ENCODE measurements at places on chromosomes 16 and 17.

DNA sequence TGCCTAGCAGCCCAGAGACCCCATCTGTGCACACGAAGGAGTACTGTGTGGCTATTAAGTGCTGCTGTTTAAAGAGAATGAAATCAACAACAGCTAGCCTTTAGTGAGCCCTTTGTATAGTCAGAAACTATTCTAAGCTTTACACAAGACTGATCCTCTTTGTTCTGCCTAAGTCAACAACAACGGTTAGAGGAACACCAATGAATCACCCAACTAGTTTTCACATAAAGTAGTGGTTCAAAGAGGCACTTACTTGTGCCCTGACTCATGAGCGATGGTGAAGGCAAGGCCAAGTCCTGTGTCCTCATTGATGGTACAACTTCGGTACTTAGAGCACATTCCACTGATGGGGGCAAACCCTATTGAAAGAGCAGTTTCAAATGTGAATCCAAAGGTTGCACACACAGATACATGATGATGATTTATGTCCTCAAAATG, 75.8 kb downstream of the ADAMTS18 start:
- no peak for DNase-seq

DNA sequence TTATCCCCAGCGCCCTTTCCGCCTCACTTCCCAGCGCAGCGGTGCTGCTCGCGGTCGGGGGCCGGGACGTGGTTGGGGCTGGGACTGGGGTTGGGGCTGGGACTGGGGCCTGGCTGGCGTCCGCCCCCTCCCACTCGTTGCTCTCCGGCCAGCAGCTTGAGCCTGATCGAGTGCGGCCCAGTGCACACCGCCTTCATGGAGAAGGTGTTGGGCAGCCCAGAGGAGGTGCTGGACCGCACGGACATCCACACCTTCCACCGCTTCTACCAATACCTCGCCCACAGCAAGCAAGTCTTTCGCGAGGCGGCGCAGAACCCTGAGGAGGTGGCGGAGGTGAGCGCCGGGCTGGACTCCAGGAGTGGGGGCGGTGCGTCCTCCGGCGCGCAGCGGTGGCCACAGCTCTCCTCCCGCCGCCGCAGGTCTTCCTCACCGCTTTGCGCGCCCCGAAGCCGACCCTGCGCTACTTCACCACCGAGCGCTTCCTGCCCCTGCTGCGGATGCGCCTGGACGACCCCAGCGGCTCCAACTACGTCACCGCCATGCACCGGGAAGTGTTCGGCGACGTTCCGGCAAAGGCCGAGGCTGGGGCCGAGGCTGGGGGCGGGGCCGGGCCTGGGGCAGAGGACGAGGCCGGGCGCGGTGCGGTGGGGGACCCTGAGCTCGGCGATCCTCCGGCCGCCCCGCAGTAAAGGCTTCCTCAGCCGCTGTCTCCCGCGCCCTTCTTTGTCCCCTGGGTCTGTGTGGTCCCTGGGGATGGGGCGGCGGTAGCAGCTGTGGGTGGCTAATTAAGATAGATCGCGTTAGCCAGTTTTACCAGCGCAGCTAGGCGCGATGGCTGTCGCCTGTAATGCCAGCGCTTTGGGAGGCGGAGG, 1.8 kb downstream of the HSD17B1 start:
- peak; percentile 65 for DNase-seq

DNA sequence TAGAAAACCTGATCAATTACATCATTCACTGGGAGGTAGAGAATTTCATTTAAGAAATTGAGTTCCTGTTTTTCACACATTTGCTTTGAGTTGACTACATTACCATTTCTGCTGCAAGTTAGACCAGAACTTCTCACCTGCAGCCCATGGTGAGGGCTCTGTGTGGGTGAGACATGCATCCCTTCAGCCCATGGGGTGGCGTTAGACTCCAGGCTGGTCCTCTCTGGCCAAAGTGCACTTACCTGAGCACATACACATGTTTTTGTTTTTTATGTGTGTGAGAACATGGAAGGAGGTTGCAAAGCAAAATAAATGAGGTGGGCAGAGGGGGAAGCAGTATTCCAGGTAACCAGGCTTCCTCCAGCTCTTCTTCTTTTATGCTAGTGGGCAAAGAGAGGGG, 470.2 kb downstream of the PMP22 start:
- no peak for DNase-seq

DNA sequence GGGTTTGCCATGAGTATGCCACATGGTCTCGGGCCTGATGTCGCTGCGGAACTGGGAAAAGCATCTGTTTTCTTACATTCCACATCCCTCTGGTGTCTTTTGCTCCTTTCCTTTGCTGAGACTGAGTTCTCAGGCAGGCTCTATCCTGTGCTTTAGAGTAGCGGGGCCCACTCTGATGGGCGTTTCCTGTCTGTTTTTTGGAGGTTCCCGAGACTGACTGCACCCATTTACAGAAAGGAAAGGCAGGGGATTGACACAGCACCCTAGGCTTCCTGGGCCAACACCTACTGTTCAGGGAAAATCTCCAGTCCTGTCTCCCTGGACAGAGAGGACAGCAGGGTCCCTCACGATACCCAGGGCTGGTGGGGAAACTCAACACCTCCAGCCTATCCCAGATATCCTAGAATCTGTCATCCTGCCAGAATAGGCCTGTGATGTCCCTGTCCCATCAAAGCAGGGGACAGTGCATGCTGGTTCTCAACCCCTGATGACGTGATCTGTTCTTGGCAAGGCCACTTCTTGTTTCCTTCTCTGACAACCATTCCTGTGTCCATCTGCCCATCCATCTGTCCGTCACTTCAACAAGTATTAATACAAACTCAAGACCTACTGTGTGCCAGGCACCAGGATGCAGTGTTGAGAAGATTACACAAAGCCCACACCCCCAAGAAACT, 42.2 kb downstream of the ACTG1 start:
- no peak for DNase-seq

GRCh38 chr16:13306161-13306995, 405.0 kb downstream of the SHISA9 start:
- no peak for DNase-seq

GRCh38 chr16:9384141-9384540, 292.7 kb downstream of the HAPSTR1 start:
- DNase-seq: no peak

GRCh38 chr17:82327757-82328140, 5.8 kb downstream of the SECTM1 start:
- no peak for DNase-seq

GRCh38 chr16:85210423-85211169, 98.3 kb upstream of the CIBAR2 start:
- no peak for DNase-seq

DNA sequence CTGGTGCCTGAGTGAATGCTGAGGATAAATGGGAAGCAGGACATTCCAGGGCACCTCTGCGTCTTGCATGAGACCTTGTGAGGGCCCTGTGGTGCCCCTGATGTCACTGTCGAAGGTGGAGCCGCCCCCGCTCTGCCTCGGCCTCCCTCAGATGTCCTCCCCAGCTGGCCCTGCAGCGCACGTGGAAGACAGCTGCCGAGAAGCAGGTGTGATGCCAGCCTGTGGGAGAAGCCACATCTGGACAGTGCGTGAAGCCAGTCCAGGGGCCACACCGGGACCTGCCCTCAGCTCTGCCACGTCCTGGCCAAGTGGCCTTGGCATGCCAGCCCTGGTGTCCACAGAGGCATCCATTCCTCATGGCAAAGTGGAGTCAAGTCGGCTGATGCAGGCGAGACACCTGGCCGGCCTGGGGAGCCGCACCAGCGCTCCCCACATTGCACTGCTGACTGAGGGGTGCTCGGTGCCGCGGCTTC, 21.6 kb upstream of the METRNL start:
- DNase-seq: no peak

- DNase-seq: no peak
Measured at GRCh38 chr17:68482576-68483041, 25.3 kb upstream of the WIPI1 start.

- no peak for DNase-seq
Measured at GRCh38 chr16:50425648-50426047, 56.9 kb upstream of the BRD7 start.

- DNase-seq: no peak
Measured at GRCh38 chr16:6131526-6132050, 1034.0 kb upstream of the EEF2KMT start.

- DNase-seq: no peak
Measured at GRCh38 chr16:80045861-80046260, 445.3 kb upstream of the MAF start.

DNA sequence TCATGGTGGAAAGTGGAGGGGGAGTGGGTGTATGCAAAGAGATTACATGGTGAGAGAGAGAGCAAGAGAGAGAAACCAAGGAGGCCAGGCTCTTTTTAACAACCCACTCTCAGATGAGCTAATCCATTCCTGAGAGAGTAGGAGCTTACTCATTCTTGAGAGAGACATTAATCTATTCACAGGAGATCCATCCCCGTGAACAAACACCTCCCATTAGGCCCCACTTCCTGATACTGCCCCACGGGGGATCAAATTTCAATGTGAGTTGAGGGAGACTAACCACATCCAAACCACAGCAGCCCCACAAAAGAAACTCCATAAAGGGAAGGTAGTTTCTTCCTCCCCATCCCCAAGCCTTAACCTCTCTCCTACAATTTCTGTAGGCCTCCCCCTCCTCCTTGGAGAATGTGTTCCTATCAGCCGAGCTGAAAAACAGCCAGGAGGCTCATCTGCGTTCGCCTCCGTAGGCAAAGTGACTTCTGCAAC, 450.0 kb downstream of the NPIPA7 start:
- DNase-seq: no peak

GRCh38 chr17:77328823-77329740, 188.3 kb downstream of the SEC14L1 start:
- no peak for DNase-seq

GRCh38 chr16:82756283-82756599, 129.5 kb downstream of the CDH13 start:
- no peak for DNase-seq

DNA sequence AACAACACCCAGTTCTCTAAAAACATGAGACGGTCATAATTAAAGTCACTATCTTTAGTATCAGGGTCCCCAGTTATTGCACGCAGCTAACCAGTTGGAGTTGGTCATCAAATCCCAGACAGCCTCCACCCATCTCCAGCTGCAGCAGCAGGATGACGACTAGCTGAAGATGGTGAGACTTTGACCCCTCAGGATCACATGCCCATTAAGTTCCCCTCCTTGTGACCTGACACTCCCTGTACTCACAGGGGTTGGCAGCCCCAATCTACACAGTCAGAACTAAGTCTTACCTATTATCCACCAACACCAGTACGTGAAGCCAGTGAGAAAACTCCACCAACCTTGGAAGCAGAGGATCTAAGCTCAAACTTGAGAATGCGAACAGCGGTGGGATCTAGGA, 37.7 kb upstream of the IRX5 start:
- DNase-seq: no peak

GRCh38 chr17:8946476-8946875, 19.0 kb downstream of the PIK3R5 start:
- no peak for DNase-seq

DNA sequence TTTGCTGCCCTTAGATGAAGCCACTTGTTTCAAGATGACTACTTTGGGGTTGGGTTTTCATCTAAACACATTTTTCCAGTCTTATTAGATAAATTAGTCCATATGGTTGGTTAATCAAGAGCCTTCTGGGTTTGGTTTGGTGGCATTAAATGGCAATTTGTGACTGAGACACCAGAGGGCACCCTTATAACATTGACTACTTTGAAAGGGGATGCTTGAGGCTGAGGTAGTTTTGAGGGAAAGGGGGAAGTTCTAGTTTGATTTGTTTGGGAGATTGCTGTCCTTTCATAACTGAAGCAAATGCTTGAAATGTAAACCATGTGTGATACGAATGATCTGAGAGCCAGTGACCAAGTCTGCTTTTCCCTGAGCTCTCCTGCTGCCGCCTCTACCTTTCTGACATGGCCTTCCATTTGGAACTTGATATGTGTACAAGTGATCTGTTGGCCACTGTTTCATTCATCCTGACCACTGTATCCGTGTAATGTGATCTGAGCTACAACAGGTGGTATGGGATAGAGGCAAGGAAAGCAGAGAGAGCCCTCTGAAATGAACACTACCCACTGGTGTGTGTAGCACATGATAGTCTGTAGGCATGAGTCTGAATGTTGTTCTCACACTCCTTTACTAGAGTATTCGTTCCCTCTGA, 5.8 kb upstream of the RARA start:
- no peak for DNase-seq

DNA sequence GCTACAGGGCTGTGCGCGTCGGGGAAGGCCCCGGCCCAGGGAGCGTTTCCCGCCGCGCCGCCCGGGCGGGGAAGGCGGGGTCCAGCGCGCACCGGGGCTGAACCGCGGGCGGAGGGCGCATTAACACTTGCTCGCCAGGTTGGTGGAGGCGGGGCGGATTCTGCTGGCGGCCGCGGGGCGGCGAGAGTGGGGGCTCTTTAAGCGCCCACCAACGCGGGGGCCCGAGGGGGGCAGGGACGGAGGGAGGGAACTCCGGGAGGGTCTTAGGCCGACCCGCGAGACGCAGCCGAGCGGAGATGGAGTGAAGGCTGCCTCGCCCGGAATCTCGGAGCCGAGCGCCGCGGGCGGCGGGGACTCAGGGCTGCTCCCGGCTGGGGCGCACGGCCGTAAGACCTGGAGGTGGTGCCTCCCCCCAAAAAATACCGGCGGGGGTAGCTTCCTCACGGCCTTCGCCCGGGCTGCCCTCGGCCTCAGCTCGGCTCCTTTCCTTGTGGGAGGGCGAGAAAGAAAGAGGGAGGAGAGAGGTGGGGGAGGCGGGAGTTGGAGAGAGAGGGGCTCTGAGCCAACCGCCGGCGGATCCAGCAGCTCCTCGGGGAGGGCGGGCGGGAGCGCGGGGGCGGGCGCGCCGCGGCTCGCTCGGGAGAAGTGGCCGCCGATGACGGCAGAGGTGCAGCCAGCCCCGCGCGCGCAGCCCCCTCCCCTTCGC, 415 bp upstream of the FOXF1 start:
- no peak for DNase-seq

- no peak for DNase-seq
Measured at GRCh38 chr16:15398618-15399316, 3.2 kb downstream of the MPV17L start.

- no peak for DNase-seq
Measured at GRCh38 chr17:28396635-28397239, 9.3 kb downstream of the SLC46A1 start.

GRCh38 chr17:2867441-2868424, 71.5 kb downstream of the RAP1GAP2 start:
- no peak for DNase-seq

DNA sequence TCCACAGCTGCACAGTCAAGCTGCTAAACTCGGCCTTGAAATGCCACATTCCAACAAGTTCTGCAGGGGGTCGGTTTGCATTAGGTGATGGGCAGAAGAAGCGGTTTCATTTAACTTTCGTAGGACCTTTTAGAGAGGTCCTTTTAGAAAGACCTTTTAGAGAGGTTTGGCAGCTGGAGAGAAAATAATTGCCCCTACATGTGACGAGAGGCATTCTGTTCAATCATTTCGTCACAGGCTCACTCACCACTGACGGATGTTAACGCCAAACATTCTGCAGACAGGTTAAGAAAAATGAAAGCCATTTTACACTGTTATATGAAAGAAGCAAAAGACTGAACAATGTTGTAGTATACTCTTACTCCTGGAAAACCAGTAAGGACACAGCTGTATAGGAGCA, 76.5 kb upstream of the ZNF423 start:
- no peak for DNase-seq

Measured in stimulated activated CD4-positive, alpha-beta T cell treated with anti-CD3 and anti-CD28 coated beads, Interleukin-4, amount 100 ng/mL, for 4 hours (primary cell).